ENCODE measurements at places on chromosomes 7 and 10.

DNA sequence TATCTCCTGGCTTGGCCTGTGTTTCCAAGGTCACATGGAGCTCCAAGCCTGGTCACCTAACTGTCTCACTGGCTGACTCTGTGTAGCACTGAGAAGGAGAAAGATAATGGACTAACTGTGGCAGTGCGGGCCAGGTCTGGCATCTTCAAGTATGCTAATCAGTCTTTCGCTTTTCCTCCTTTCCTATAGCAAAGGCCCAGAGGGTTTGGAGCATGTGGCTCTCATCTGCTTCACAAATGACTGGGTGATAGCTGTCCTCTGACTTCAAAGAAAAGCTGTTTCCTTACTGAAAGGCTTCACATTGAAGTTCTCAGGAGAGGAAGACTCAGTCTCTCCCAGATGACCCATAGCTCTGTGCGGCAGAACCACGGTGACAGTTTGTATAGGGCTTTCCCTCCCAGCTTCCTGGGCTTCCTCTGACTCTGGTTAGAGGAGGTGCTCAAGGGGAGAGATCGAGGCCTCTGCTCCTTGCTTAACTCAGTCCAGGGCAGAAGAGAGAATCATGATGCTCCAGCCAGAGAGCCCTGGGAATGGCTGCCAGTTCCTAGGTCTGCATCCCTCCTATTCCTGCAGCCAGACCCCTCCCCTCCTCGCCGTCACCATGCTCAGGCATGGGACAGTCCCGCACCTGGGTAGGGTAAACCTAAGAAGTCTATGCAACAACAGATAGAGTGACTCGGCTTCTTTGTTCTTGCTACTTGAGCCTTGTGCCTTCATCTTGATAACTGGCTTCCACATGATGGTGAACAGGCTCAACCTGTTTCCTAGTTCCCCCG, 72.3 kb downstream of the CCDC71L start:
- DNase-seq: no peak

GRCh38 chr10:29355411-29355991, 66.6 kb downstream of the LYZL1 start:
- no peak for DNase-seq

- DNase-seq: no peak
These were observed 35.4 kb upstream of the WAC start for GRCh38 chr10:28497313-28498126.

GRCh38 chr7:88202278-88202677, 17.6 kb downstream of the SRI start:
- no peak for DNase-seq

DNA sequence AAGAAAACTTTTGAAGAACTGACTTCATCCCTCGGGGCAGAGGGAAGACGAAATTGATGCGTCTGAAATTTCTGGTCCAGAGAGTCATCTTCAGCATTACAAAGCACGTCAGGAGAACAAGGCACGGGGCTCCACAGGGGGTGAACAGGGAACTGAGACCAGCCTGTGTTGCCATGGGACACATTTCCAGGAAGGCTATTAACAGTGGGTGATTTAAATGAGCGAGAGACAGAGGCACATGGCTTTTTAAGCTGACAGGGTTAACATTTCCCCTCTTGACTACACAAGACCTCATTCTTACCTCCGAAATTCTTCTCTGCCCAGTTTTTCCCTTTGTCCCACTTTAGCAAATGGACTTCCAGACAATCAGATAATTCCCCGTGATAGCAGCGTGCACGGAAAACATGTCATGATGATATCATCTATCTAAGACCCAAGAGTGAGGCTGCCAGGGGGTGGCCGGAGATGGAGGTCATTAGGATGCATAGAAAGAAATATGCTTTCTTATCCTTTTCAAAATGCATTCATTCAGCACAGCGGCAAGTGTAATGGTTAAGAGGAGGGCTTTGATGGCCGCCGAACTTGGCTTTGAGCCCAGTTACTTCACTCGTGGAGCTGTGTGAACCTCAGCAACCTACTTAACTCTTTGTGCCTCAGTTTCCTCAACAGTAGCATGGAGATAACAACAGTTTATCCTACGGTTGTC, 248.0 kb downstream of the PRPF18 start:
- no peak for DNase-seq

- DNase-seq: no peak
These were observed 758 bp downstream of the DPCD start for GRCh38 chr10:101588879-101589278.

DNA sequence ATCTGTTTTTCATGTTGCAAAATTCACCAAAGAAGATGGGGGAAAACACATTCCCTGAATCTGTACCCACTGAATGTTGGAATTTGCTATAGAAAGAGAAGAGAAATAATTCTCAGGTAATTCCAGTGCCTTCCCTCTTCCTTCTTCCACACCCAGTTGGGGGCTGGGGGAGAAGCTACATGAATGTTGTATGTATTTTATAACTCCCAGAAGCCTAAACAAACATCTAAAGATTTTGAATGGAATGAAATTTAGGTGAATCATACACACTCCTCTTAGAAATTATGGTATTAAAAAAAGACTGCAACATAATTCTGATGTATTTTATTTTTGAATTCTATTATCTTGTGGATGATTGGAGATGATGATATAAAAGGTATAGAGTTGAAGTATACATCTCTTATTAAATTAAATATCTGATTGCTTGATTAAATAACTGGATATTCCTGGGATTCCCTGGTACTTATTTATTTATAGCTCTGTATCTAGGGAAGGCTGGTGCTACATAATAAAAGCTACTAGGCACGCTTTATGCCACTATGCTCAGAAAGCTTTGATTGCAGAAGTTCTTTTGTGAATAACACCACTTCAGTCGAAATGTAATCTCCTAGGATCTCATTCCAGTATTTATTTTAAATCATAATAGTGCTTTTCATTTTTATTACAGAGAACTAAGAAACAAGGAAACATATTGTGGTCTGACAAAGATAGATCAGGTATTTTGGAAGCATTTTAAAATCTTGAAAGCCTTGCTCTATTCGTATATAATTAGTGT, 98.5 kb downstream of the MCU start:
- DNase-seq: no peak

- DNase-seq: no peak
These were observed 49.4 kb upstream of the MSRB2 start for GRCh38 chr10:23046027-23046426.

DNA sequence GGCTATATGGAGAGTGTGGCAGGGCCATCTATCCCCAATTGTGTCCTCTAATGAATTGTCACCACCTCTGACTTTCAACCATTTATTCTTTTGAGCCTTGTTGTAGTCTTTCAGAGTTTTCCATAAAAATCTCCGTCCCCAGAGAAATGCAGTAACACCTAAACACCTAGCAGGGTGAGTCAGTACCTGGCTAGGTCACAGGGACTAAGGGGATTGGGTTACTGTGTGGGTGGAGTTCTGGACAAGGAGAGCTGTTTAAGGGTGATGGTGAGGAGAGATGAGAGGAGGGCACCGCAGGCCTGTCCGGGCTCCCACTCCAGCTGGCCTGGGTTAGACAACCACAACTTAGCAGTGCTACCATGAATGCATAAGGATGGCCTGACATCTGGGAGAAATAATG, 186.2 kb upstream of the LYZL1 start:
- no peak for DNase-seq

DNA sequence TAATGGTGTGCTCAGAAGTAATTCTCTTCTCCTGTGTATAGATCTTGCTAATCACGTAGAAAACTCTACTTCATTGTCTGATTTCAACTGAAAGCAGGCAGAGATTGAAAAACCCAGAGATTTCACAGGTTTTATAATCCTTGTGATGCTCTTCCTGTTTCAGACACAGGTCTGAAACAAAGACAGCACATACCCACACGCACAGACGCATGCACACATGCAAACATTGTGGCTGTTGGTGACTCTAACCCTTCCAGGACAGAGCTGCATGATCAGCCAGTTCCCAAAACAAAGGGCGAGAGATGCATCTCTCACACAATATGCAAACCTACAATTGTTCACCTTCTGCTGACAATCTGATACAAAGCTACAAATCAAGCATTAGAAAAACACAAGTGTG, 11.1 kb upstream of the TFEC start:
- DNase-seq: no peak

DNA sequence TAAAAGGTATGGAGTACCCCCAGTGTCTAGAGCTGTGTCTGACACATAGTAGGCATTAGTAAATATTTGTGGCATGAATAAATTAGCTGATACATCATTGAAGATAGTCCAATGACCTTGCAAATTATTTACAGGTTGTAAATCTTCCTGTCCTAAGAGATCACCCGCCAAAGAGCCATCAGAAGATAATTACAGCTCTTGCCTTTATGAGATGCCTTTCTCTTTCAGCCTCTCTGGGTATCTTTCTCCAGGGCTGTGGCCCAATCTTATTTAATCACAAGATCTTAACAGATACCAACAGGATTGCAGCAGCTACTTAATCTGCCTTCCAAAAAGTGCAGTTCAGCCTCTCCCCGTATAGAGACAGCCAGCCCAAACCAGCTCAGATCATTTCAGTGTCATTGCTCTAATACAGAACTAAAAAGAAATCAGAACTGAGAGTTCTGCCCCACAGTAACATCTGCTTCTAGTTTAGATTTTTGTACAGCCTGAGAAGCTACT, 41.5 kb downstream of the MYOF start:
- no peak for DNase-seq

- DNase-seq: no peak
These were observed 52.8 kb upstream of the PTER start for GRCh38 chr10:16384021-16384420.

GRCh38 chr7:142813226-142813625, 41.6 kb upstream of the EPHB6 start:
- DNase-seq: no peak

- no peak for DNase-seq
These were observed 155.4 kb downstream of the DYNC1I1 start for GRCh38 chr7:95927756-95928155.

DNA sequence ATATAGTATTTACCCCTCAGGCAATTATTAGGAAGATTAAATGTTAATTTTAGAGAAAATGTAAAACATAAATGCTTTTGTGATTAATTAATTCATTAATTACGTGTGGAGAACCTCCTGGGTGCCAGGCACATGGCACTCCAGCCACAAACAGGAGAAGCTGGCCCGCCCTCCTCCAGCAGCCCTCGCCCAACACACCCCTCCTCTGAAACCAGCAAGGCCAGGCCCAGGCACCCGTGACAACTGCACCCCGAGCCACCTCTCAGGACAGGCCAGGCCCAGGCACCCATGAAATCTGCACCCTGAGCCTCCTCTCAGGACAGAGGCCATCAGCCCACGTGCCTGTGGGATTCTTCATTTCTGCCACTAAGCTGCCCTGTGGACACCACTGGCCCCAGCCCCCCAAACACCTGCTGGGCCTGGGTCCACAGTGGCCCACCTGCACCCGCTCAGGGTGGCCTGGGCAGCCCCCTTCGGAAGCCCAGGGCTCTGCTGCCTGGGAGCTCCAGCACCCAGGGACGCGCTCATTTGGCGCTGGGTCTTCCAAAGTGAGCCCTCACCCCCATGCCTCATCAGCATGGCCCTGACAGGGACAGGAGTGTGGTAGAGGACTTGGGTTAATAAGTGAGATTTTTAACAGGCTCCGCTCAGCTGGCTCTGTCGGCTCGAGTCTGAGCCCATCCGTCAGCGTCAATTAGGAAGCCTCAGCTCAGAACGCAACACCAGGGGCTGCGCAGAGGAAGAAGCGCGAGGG, 482.1 kb downstream of the DNAJB6 start:
- no peak for DNase-seq

GRCh38 chr10:74645692-74646091, 180.7 kb upstream of the KAT6B start:
- no peak for DNase-seq

GRCh38 chr7:126685018-126685573, 567.6 kb downstream of the GRM8 start:
- DNase-seq: no peak

DNA sequence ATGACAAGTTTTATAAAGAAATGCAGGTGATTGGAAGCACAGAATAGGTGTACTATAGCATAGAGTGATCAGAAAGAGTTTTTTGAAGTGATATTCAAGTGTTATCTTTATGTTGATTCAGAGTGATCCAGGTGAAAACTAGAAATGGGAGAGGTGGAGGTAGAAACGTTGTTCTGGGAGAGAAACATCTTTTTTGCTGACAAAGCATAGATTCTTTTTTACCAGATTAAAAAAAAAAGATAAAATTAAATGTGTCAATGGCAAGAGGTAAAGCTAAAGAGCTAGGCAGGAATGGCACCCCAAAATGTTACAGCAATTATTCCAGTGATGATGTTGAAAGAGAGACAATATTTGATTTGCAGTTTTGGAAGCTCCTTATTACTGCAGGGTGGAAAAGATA, 12.6 kb upstream of the VSTM2A start:
- no peak for DNase-seq

DNA sequence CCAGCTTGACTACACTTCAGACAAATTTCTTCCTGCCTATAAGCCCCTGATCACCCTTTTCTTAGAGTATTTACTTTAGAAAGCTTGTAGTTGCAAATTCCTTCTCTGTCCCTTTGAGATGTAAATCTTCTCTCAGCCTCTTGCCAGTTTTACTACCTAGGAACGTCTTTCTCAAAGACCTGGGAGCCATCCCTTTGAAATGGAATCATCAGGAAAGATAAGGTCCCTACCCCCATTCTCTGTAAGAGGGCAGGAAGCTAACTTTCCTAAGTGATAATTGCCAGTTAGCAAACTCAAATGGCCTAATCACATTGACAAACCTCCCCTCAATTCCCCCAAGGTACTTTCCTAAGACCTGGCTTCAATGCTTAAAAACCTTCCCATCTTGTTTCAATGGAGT, 304.5 kb downstream of the MDFIC start:
- no peak for DNase-seq

GRCh38 chr10:91711885-91712680, 79.2 kb upstream of the PPP1R3C start:
- DNase-seq: no peak

DNA sequence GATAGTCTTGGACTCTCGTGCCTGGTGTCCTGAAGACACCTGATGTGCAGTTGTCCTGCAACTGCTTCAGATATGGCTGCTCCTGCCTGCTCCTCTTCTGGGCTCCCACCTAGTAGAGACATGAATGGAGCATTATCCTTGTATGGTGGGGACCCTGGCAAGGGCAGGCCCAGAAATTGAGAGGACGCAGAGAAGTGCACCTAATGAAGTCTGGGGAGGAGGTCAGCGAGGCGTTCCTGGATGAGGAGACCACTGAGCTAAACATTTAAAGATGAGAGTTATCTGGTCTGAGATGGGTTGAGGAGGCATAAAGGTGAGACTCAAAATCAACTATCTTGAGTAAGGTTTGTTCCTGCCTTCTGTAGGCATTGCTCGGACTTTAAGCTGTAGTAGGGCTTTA, 66.3 kb downstream of the WDFY4 start:
- DNase-seq: no peak
